CD4-positive, alpha-beta T cell treated with Interleukin-10 for 1 hour (primary cell): ENCODE measurements at places on chromosomes 11 and 22.

DNA sequence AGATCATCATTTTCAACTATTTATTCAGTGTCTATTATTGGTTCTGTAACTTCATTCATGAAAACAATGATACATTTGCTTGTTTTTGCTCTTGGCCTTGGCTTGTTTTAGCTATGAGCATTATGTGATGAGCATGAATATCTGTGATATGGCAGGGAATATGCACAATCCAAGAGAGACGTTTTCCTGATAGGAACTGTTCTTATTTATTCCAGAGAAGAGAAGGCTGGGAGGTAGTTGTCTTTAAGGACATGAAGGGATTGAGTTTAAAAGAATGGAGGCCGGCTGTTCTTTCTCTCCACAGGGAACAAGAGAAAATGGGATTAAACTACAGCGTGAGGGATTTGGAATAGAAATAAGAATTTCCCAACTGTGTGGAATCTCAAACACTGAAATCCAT is 30.3 kb downstream of the BLID start:
- DNase-seq: no peak

DNA sequence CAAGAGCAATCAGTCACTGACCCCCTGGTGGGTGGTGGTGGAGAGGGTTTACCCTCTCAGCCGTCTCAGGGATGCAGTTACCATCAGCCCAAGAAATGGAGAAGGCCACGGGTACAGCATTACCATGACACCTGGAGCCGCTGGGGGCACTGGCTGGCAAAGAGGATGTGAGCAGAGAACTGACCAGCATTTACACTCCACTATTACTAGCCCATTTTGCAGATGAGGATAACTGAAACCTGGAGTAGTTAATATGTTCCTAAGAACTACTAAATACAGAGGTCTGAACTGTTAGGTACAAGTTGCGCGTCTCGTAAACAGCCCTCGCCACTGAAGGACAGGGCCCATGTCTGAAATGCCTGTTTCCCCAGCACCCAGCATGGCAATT is 79.0 kb downstream of the TIMP3 start:
- DNase-seq: no peak

DNA sequence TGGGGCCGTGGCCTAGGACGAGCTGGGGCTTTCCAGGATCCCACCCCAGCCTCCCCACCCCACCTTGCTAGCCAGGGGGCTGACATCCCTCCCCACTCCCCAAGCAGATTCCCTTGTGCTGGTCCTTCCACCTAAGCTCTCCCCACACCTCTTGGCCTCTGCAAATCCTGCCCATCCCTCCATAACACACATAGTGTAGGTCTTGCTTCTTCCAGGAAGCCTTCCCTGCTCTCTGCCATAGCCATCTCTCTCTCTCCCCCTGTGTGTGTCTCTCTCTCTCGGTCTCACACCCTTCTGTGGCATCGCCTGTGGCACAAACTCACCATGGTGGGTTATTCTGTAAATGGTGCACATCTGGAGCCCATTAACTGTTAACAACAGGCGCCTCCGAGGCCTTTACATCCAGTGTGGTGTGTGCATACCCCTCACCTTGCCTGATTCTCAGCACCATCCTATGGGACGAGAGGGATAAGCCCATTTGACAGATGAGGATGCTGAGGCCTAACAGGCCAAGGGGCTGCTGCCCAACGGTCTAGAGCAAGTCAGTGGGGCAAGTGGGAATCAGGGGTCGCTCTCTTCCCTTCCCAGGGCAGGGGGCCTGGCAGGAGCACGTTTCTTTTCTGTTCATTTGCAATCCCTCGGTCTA is 22.2 kb upstream of the PICK1 start:
- DNase-seq: no peak

DNA sequence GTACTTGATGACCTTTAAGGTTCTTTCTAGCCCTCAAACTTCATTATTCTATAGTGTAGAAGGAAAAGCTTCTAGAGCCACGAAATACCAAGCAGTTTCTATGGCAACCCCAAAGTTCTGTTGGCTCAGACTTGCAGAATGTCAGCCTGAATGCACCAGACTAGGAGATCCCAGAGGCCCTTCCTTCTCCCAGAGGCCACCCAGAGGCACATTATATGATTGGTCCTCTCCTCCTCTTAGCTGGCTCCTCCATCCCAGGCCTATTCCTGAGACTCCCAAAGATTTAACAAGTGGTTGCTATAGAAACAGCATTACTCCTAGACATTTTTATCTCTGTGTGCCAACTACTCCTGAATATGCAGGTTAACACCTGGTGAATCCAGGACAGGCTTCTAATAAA is 69.2 kb upstream of the CCDC90B start:
- no peak for DNase-seq

- DNase-seq: no peak
These were observed 18.1 kb upstream of the TSPAN18 start for GRCh38 chr11:44708523-44709280.

GRCh38 chr11:35239471-35240075 is 100.6 kb downstream of the CD44 start:
- DNase-seq: no peak

GRCh38 chr11:34475656-34476055 is 36.9 kb downstream of the CAT start:
- no peak for DNase-seq

DNA sequence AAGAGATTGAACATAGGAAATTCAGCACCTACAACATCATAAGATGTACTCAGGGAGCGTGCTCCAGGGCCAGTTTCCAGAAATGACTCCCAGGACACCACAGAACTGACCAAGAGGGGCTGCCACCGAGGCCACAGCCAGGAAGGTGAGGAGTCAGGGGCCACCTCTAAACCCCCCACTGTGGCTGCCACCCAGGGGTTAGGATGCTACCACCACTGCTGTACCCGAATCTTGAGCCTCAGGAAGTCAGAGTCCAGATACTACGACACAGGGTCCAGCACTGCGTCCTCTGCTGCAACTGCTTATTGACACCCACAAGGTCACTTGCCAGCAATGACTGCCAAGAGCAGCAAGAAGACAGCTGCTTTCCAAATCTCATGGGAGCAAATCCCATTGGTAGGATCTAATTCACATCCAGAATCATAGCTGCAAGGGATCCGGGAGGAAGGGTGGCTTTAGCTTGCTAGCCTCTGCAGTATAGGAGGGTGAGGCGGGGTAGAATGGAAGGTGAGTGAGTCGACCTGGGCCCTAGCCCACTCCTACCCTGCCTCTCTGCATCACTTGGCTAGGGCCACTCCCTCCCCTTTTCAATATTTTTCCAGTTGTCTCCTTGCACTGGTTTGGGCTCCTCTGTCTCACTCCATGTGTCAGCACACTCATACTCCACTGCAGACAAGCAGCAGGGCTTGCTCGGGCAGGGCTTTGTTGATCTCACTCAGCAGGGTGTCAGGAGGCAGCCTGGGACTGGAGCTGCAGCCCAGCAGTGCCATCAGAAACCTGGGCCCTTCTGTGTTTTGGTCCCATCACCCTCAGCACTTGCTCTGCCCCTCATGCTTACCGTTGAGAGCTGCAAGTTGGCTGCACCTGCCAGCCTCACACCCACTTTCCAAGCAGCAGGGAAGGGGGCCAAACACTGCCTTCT is 18.1 kb upstream of the CYTH4 start:
- no peak for DNase-seq

DNA sequence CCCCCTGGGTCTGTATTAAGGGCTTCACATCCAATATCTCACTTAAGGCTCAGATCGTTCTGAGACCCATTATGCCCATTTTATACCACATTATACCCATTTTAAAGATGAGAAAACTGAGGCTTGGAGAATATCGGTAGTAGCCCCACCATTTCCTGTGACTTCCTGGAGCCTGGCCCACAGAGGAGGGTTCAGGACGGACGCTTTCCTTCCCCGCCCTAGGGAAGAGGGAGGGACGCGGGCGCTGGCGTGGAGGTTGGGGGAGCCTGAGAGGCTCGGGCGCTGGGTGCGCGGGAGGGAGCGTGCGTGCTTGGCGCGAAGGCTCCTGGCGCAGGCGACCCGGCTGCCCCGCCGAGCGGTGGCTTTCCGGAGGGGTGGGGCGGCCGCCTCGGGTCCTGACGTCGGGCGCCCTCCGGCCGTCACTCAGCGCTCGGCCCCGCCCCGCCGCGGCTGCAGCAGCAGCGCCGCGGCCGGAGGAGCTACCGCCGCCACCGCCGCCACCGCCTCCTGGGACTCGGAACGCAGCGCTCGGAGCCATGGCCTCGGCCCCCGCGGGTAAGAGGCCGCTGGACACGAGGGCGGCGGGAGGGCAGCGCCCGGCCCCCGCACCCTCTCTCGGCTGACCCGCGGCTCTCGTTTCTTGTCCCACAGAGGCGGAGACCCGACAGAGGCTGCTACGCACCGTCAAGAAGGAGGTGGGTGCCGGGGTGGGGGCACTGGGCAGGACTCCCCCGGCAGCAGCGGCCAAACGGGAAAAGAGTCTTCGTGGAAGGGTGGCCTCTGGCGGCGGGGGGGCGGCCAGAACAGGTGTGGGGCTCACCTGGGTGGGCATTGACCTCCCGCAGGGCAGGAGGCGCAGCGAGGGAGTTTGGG is at the start of gene SGSM1:
Gene SGSM1, plus strand, starts transcription at position 422 of the 873 bp plus-strand sequence. Its CDS starts 115 bp downstream, at position 537.
- peak; percentile 77 for DNase-seq

GRCh38 chr11:4086575-4087353 is 7.8 kb upstream of the RRM1 start:
- no peak for DNase-seq
